Fibroblast of gingiva (primary cell): ENCODE measurements at places on chromosomes 1 and 21.

DNA sequence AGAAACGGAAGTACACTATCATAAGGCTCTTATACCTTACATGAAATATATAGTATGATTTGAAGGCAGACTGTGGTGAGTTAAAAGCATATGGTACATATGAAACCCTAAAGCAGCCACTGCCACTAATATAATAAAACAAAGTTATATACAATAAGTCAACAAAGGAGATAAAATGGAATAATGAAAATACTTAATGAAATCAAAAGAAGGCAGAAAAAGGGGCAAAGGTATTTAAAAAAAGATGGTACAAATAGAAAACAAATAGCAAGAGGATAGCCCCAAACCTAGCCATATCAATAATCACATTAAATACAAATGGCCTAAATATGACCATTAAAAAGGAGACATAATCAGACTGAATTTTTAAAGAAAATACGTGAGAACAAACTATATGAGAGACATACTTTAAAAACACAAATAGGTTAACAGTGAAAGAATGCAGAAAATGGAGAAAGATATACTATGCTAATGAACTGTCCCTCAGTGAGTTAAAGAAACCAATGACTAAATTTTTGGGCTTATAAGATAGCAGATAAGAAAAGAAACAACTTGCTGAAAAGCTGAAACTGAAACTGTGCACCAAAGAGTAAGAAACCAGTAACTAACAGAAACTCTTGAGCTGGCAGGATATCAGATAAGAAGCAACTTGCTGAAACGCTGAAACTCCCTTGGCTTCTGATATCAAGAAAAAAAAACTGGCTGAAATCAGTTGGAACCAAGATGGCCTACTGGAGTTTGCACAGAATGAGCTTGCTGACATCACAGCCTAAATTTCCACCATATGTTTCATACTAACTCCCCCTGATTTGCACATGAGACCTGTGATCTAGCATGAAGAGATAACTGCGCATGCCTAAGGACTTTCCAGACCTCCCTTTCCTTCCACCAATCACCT, 44.3 kb upstream of the IL10 start:
- DNase-seq, result no peak

GRCh38 chr1:36636206-36636605, 153.5 kb upstream of the CSF3R start:
- DNase-seq, result no peak

DNA sequence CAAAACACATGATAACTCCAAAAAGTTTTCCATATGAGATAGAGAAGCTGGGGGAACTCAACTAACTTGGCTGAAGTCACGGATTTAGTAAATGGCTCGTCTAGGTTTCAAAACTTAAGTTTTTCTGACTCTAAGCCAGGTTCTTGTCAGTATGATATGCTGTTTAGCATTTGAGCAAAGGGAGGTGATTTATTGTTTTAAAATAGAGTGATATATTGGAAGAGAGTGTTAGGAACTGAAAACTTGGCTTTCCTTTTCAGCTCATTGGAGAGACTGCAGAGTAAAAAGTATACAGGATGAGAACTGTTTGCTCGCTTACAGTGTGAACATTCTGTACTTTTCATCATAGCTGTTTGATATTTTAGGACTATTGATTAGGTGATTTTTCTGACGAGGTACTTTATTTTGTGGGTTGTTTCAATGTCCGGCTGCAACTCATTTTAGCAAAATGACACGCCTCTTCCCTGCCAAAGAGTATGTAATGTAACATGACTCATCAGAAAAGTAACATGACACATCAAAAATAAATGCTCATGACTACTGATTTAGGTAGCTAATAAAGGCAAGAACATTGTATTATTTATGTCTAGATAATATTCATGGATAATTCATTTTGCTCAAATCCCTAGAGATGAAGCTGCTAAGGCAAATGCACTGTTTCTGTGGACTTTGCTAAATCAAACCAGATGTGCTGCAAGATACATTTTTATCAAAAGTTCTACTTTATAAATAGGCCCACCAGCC, 355.1 kb downstream of the GPATCH2 start:
- peak; percentile 63 for DNase-seq

DNA sequence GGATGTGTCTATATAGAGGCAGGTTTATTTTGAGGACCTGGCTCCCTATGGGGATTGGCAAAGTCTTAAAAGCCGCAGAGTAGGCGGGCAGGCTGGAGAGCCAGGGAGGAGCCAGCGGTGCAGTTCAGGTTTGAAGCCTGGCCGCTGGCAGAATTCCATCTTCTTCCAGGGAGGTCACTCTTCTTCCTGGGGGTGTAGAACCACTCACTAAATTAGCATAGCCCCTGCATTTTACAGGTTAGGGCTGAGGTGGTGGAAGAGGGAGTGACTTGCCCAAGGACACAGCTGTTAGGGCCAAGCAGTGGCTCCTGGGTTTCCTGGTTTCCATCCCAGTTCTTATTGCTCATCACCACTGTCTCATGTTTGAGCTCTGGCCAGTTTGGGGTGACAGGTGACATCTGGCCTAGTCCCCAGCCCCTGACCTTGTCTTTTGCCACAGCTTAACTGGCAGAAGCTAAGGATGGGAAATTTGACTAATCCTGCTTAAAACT, 1.4 kb downstream of the PINK1 start:
- DNase-seq, result peak; percentile 15

- peak; percentile 60 for DNase-seq
Observed at GRCh38 chr1:186536273-186536890, 75.5 kb upstream of the PDC start.

GRCh38 chr1:224080115-224080774, 33.7 kb upstream of the FBXO28 start:
- peak; percentile 32 for DNase-seq

GRCh38 chr21:24658026-24658425, 949.3 kb downstream of the MRPL39 start:
- no peak for DNase-seq

DNA sequence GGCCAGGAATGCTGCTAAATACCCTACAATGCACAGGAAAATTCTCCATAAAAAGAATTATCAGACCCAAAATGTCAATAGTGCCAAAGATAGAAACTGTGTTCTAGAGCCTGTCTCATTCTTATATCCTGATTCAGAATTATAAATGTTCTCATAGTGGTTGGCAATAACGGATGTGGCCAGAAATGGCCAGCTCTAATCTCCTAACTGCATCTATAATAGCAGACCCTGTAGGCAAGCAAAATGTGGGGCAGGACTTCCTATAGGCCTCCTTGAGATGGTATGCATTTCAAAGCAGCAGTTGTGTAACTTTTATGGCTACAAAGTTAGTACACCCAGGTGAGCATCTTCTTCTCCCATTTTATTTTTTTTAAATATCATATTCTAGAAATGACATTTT, 95.9 kb upstream of the SGIP1 start:
- no peak for DNase-seq

- DNase-seq, result peak; percentile 76
Observed at GRCh38 chr1:16111771-16112595, 38.5 kb upstream of the FAM131C start.

GRCh38 chr1:59232216-59232615, 64.7 kb upstream of the FGGY start:
- DNase-seq, result no peak

DNA sequence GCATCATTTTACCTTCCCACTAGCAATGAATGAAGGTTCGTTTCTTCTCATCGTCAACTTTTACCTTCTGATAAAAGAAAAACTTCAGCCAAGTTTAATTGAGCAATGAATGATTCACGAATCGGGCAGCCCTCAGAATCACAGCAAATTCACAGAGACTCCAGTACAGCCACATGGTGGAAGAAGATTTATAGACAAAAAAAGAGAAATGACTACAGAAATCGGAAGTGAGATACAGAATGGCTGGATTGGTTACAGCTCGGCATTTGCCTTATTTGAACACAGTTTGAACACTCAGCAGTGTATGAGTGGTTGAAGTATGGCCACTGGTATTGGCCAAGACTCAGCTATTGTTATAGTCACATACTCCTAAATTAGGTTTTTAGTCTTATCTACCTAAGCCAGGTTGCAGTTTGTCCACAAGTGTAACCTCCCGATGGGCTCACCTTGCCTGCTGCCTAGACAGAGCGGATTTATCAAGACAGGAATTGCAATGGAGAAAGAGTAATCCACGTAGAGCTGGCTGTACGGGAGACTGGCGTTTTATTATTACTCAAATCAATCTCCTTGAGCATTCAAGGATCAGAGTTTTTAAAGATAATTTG, 15.3 kb downstream of the AK4 start:
- no peak for DNase-seq

DNA sequence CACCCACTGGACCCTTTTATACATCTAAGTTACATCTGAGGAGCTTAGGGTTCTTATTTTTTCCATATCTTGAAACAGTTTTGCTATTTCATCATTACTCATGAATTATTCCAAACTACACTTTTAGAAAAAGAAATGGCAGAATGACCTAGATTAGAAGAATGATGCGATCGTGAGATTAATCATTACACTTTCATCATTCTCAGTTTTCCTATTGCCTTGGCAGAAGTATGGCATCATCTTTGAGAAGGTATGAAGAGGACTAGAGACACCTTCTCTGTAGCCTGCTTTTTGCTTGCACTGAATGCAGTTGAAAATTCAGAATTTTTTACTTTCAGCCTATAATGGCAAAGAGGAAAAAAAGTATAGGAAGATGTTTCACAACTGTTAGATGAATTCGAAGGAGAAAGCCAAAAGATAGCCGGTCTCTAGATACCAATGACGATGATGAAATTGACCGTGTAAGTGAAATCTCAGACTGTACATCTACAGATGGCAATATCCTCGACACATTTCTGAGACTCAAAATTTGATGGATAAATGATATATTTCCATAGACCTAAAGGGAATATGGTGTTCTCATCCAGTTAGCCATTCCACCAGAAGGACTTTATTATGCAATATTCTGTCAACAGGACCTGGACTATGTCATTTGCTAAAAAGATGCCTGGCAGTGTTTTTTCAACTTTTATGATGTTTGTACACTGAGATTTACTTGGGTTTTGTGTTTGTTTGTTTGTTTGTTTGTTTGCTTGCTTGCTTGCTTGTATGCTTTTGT, 191.8 kb downstream of the TOMM20 start:
- no peak for DNase-seq

- no peak for DNase-seq
Observed at GRCh38 chr1:248618878-248619277, 16.0 kb downstream of the OR2T11 start.

- no peak for DNase-seq
Observed at GRCh38 chr1:42037161-42037560, 116.0 kb upstream of the GUCA2B start.

GRCh38 chr1:201048521-201048920, 25.0 kb upstream of the KIF21B start:
- DNase-seq, result no peak

DNA sequence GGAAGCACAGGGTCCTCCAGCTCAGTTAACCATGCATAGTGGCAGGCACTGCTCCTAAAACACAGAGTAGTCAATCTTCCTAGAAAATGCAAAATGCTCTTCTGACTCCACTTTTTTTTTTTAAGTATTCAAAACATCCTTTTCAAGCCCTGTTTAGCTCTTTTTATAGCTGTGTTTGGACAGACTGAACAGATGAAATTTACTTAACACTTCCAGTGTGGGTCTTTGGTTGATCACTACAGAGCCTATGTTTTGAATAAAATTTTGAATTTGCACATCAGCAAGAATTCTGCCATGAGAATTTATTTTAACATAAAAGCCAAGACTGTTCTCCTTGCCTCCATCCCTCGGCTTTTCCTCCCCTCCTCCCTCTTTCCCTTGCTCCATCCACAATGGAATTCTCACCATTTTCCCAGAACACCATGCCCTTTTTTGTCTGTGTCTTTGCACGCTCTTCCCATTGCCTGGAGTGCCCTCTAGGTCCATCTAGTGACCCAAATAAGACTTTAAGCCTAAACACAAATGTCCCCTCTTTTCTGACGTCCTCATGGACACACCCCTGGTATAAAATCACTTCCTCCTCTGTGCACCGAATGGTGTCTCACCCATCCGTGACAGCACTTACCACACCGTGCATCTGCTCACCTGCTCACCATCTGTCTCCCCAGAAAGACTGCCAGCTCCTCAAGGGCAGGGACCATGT, 24.0 kb upstream of the CPT2 start:
- DNase-seq, result peak; percentile 48

DNA sequence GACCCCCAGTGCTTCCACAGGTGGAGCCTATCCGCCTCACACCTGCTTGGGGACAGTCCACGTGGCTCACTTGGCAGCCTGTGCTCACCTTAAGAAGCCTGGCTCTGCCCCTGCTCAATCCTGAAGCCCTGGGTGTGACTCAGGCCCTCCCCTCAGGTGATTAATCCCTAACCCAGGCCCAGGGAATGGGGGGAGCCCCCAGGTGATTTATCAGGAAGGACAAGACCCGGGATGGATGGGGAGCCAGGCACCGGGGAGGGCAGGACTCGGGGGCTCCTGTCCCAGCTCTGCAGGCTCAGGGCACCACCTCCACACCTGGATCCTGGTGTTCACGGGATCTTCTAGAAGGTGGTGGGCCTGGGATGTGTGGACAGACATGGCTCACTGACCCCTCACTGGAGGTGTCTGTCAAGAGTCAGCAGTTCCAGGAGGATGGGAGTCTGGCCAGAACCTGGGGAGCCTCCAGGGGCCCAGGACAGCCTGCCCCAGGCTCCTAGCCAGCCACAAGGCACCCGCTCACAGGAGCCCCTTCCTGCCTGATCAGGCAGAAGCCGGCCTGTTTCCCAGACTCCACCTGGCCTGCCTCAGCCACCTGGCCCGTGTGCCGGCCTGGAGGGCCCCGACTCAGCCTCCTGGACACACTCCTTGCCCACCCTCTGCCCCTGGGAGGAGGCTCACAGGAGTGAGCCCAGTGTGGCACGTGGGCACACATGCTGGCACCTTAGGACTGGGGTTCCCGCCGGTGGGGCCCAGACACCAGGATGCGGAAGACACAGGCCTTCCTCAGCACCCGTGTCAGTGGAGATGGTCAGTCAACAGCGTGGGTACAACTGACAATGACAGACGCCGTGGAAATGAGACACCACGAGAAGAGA, 38.6 kb upstream of the COL6A1 start:
- no peak for DNase-seq

- peak; percentile 53 for DNase-seq
Observed at GRCh38 chr1:207959141-207959825, 48.4 kb upstream of the CD34 start.

DNA sequence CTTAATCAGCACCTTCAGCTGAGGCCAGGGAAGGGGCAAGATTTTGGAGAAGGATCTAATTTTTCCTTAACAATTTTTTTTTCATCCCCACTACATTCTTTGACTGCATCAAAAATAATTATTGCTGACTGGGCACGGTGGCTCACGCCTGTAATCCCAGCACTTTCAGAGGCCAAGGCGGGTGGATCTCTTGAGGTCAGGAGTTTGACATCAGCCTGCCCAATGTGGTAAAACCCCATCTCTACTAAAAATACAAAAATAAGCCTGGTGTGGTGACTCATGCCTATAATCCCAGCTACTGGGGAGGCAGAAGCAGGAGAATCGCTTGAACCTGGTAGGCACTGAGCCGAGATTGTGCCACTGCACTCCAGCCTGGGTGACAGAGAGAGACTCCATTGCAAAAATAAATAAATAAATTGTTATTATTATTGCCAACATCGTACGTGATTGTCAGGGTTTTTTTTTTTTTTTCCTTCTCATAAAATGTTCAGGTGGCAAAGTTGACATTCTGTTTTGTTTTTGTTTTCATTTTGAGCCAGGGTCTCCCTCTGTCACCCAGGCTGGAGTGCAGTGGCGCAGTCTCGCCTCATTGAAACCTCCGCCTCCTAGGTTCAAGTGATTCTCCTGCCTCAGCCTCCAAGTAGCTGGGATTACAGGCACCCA, 37.3 kb upstream of the MORC3 start:
- no peak for DNase-seq
